Large intestine (tissue), 12 donors: ENCODE measurements at places on chromosomes 13 and 19. TPM values are rescaled to one million over a fixed set of nuclear protein-coding genes. Genes with fewer than 3 reads are reported as not detected.

DNA sequence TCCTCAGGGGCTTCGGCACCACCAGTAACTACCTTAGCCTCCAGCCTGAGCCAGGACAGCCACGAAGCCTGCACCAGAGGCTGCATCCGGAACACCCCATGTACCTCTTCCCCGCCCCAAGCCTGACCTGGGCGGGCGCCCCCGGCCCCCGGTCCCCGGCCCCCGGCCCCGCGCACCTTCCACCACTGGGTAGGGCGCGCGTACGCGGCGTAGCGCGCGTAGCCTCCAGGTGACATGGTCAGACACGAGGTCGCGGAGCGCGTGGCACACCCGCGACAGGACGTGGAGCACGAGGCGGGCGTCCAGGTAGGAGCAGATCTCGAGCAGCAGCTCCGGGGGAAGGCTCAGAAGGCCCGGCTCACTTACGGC lies 450 bp downstream of the FBXW9 start:
- peak overlapping the region; percentile 98 for H3K4me3 ChIP-seq
- DNase-seq: no peak
- H3K27ac ChIP-seq: no peak overlapping the region
- H3K36me3 ChIP-seq: peaks cover 21% of the 10 kb centered on the region
- peaks cover 12% of the 10 kb centered on the region for H3K4me1 ChIP-seq
- no peaks in the 10 kb centered on the region for H3K27me3 ChIP-seq

- no peak overlapping the region for H3K4me3 ChIP-seq
- H3K4me1 ChIP-seq: no peaks in the 10 kb centered on the region
- no peak for DNase-seq
- H3K27me3 ChIP-seq: peaks cover 2% of the 10 kb centered on the region
Measured at GRCh38 chr13:21134475-21134874, 41.9 kb downstream of the SKA3 start.

The PSPN gene
- polyA plus RNA-seq: 2.5 TPM

The ZNF99 gene
- 0.12 TPM for polyA plus RNA-seq

- peak overlapping the region; percentile 98 for H3K27ac ChIP-seq
- H3K27me3 ChIP-seq: peaks cover 58% of the 10 kb centered on the region
- no peak for DNase-seq
- peak overlapping the region; percentile 29 for H3K4me3 ChIP-seq
- peaks cover 37% of the 10 kb centered on the region for H3K36me3 ChIP-seq
Measured at GRCh38 chr13:27961227-27962085, 7.7 kb downstream of the CDX2 start.

DNA sequence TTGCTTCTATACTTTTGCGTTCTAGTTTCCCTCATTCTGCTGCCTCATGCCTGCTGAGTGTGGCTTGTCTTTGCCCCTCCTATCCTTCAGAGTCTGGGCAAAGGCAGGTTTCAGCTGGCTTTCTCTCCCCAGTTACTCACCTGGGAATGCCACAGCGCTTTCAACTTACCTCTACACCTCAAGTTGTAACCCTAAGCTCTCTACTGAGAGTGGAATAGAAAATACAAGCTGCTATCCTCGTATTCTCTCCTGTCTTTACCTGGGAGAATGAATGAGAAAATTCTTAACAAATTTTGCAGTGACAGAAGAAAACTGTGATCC lies 316.3 kb upstream of the KLF12 start:
- H3K27me3 ChIP-seq: no peaks in the 10 kb centered on the region
- no peak overlapping the region for H3K27ac ChIP-seq
- H3K4me1 ChIP-seq: no peaks in the 10 kb centered on the region
- no peak for DNase-seq

DNA sequence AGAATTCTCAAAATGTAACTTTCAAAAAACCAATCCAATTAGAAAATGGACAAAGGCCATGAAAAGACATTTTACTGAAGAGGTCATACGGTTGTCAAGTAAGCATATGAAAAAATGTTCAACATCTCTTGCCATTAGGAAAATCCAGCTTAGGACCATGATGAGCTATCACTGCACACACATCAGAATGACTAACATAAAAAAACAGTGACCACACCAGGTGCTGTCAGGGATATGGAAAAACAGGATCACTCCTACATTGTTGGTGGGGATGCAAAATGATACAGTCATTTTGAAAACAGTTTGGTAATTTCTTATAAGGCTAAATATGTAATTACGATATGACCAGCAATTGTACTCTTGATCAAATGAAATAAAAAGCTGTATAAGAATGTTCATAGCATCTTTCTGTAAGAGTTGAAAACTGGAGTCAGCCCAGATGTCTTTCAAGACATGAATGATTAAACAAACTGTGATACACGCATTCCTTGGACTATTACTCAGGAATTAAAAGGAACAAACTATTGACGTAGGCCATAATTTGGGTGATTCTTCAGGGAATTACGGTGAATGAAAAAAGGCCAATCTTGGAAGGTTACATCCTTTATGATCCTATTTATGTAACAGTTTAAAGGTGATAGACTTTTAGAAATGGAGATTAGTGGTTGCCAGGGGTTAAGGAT lies 26.9 kb upstream of the RCBTB2 start:
- no peaks in the 10 kb centered on the region for H3K27me3 ChIP-seq
- no peaks in the 10 kb centered on the region for H3K4me1 ChIP-seq
- H3K4me3 ChIP-seq: no peak overlapping the region

The ZNF136 gene
- polyA plus RNA-seq: 10.5 TPM

DNA sequence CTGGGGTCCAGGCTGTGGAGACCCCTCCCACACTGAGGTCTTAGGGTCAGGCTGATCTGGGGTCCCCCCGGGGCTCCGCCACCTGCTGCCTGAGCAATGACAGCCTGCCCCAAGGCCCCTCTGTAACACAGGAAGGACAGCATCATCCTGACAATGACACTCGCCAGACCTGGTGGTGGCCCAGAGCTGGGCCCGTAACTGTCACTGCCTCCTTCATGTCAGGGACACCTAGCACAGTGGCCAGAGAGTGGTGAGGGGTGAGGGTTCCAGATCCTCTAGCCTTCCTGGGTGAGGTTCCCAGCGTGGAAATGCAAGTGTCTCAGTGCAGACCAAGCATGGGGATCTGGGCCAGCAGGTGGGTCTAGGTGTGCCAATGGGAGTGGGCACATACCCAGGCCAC lies 27.8 kb downstream of the OPA3 start:
- H3K27me3 ChIP-seq: no peaks in the 10 kb centered on the region
- H3K36me3 ChIP-seq: peaks cover 1% of the 10 kb centered on the region
- no peak overlapping the region for H3K4me3 ChIP-seq
- DNase-seq: no peak
- no peak overlapping the region for H3K27ac ChIP-seq

DNA sequence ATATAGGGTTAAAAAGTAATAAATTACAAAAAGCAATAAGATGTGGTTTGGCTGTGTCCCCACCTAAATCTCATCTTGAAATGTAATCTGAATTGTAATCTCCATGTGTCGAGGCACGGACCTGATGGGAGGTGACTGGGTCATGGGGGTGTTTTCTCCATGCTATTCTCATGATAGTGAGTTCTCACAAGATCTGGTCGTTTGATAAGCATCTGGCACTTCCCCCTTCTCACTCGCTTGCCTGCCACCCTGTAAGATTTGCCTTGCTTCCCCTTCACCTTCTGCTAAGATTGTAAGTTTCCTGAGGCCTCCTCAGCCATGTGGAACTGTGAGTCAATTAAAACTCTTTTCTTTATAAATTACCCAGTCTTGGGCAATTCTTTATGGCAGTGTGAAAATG lies 577.4 kb downstream of the TBC1D4 start:
- H3K4me3 ChIP-seq: no peak overlapping the region
- H3K27me3 ChIP-seq: no peaks in the 10 kb centered on the region
- H3K36me3 ChIP-seq: no peaks in the 10 kb centered on the region
- H3K4me1 ChIP-seq: no peaks in the 10 kb centered on the region
- no peak overlapping the region for H3K27ac ChIP-seq

- H3K36me3 ChIP-seq: no peaks in the 10 kb centered on the region
- no peaks in the 10 kb centered on the region for H3K27me3 ChIP-seq
- H3K4me3 ChIP-seq: no peak overlapping the region
- H3K27ac ChIP-seq: no peak overlapping the region
- no peak for DNase-seq
- no peaks in the 10 kb centered on the region for H3K4me1 ChIP-seq
Measured at GRCh38 chr13:44131069-44131614, 242.5 kb upstream of the SERP2 start.

The C19orf25 gene
- 29.8 TPM for polyA plus RNA-seq

- H3K4me1 ChIP-seq: peaks cover 11% of the 10 kb centered on the region
- H3K27me3 ChIP-seq: no peaks in the 10 kb centered on the region
- H3K4me3 ChIP-seq: no peak overlapping the region
- no peak for DNase-seq
- peaks cover 2% of the 10 kb centered on the region for H3K36me3 ChIP-seq
Measured at GRCh38 chr19:12649941-12650340, 16.6 kb downstream of the MAN2B1 start.
